ENCODE measurements at places on chromosomes 2 and 18.

DNA sequence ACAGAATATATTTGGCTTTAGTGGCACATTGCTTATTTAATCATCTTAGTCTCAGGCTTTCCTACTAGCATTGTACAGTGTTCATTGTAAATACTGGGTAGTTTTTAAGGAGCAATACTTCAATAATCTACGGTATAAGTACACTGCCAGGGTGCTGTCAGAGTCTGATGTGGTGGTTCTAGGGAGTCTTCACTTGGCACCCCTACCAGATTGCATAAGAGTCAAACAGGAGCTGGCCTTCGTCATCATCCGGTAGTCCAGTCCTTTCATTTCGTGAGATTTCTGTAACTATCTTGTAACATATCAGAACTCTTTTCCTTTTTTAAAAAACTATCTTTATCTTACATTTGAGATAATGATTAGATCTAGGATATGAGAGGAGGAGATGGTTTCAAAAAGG is 91.1 kb downstream of the ZNF532 start:
- no peak for DNase-seq

GRCh38 chr2:9699139-9700108 is 68.6 kb upstream of the YWHAQ start:
- no peak for DNase-seq

GRCh38 chr2:117856415-117857210 is 42.1 kb downstream of the DDX18 start:
- DNase-seq: no peak

DNA sequence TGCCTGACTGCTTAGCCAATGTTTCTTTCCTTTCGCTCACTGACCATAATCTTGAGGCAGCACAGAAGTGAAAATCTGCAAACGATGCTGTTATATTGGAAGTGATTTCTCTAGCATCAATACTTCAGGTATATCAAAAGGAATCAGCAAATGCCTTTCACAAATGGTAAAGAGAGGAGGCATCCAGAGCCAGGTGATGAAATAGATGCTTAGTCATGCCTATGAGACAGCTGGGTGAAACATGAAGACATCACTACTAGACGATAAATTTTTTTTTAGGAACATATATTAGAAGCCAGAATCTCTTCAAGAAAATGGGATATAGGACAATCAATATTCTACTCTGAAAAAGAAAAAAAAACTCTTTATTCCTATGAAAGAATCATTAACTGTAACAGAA is 249.2 kb upstream of the SLC39A10 start:
- no peak for DNase-seq

DNA sequence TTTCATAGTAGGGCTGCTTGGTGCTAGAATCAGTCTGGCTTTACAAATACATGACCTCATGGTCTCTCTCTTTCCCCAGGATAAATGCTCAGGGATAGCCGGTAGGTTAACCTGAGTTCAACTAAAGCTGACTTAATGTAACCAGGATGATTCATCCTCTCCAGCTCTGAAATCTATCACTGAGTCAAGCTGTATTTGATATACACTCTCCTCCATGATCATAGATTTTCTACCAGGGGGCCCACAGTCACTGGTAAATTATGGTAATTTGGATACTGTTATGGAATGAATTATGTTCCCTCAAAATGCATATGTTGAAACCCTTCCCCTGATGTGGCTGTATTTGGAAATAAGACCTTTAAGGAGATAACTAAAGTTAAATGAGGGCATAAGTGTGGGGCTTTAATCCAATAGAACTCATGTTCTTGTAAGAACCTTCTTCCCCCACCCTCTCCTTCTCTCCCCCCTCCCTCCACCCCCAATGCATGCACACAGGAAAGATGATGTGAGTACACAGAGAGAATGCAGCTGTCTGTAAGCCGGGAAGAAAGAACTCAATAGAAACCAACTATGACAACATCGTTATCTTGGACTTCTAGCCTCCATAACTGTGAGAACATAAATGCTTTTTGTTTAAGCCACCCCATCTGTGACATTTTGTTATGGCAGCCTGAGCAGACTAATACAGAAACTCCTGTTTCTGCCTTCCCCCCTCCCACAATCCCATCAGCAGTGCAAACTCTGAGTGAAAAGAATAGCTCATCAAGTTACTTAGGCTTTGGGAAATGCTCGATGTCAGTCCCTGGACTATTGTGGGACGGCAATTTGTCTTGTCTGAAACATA is 134.9 kb upstream of the KYNU start:
- no peak for DNase-seq

GRCh38 chr2:165743442-165743841 is 50.6 kb downstream of the GALNT3 start:
- DNase-seq: no peak

- peak; percentile 49 for DNase-seq
Observed at GRCh38 chr2:149040451-149040850, 2.0 kb downstream of the LYPD6B start.

DNA sequence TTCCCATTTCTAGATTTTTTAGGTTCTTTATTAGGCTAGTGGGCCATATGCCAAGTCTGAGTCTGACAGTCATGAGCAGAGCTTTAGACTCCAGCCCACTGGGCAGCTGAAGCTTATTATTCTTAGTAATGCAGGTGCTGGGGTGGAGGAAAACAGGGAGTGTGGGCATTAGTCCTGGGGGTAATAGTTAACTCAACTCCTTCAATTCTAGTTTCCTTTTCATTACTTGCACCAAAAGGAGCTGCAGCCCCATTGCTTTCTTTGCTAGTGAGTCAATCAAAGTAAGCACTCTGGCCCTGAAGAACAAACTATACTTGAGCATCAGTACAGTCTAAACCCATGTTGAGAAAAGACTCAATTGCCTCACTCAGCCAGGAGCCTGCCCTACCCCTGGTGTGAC is 35.5 kb downstream of the ICOS start:
- no peak for DNase-seq

DNA sequence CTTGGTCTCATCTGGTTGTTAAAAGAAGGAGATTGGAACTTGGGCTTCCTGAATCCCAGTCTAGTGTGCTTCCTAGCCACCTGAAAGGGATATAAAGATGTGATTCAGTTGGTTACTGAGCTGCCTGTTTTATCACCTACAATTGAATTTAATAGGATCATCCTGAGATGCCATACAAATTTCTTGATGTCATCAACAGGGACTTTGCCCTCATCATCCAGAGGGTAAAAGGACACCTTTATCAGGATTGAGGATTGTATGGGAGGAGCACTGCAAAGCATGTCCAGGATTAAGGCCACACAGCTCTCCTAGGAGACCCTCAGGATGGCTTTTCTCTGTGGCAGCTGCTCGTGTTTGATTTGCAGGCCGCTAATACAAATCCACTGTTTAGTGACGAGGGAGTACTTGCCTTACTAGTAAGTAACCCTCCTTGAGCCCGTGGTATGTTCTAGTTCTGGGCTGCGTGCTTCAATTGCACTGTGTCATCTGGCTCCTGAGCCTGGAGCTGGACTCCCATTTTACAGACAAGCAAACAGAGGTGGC is 28.6 kb downstream of the SH3RF3 start:
- DNase-seq: no peak

GRCh38 chr2:235577404-235578330 is 83.8 kb downstream of the AGAP1 start:
- DNase-seq: no peak

DNA sequence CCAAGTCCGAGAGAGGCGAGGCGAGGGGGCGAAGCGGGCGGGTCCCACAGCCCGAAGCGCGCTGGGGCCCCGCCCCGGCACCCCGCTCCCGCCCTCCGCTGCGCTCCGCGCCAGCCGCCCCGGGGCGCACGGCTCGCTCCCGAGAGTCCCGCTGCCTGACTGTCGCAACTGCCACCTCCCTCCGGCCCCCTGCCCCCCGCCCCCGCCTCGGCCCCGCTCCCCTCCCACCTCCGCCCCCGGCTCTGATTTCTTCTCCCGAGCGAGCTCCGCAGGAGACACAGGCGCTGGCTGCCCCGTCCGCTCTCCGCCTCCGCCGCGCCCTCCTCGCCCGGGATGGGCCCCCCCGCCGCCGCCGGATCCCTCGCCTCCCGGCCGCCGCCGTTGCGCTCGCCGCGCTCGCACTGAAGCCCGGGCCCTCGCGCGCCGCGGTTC is at the start of gene WNT6:
WNT6 (plus strand) TSS at position 250 of the 432 bp plus-strand sequence. CDS start 233 bp downstream, outside the sequence.
- no peak for DNase-seq

GRCh38 chr2:88627856-88628570 is 749 bp upstream of the EIF2AK3 start:
- peak; percentile 56 for DNase-seq

DNA sequence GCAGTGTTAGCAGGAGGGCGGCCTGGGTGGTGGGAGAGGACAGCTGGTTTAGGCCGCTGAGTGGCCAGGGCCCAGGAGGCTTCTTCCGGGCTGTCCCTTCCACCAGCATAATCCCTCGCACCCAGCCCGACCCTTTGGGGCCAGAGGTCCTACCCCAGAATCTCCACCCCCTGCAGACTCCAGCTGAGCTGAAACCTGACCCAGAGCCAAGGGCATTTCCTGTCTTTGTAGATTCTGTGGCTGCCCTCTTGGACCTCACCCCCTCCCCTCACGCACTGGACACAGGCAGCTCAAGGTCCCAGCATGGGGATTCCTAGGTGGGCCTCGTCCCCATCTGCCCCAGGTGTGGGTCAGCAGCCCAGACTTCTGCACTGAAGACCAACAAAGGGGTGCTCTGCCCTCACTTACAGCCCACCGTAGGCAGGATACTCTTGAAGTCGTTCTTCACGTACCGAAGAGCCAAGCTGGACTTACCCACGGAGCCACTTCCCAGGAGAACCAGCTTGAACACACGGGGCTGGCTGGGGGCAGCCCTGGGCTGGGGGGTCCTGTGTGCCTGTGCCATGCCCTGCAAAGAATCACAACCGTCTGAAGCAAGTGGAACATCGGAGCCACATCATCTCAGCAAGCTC is 4.8 kb downstream of the RAB17 start:
- no peak for DNase-seq

DNA sequence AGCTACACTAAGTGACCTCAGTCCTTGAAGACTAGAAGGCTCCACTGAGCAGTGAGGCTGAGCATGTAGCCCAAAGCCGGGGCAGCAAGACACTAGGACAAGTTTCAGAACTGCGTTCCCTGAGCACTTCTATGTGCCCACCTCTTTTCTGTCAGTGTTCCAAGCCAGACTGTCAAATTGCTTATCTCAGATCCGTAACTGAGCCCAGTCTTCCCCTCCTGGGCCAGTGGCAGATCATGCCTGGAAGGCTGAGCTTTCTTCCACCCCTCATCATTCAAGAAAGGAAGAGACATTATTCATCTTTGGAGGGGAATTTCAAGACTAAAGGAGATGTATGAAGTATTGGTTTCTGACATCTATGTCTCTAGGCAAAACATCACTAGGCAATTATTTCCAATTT is 49.8 kb downstream of the EML6 start:
- no peak for DNase-seq

DNA sequence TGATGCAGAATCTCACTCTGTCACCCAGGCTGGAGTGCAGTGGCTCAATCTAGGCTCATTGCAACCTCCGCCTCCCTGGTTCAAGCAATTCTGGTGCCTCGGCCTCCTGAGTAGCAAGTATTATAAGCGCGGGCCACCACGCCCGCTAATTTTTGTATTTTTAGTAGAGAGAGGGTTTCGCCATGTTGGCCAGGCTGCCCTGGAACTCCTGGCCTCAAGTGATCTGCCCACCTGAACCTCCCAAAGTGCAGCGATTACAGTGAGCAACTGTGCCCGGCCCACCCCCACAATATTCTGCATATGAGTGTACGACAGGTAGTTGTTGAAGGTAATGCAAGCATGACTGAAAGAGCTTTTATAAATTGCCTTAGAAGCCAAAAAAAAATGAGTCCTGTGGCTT is 1.2 kb downstream of the WDR75 start:
- DNase-seq: peak; percentile 9

DNA sequence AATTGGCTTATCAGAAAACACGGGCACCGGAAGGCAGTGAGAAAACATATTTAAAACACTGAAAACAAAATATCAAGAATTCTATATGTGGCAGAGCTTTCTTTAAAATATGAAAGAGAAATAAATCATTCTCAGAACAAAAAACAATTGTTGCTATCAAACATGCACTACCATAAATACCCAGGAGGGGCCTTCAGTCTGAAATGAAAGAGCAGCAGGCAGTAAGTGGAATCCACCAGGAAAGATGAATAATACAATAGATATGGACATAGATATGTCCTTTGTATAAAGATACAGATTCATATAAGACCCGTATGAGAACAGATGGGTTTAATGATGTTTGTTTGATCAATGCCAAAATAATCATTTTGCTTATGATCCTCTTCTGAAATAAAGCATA is 142.0 kb downstream of the TMEM18 start:
- DNase-seq: no peak

- no peak for DNase-seq
Observed at GRCh38 chr2:171154348-171154747, 6.3 kb downstream of the TLK1 start.

GRCh38 chr2:20080428-20080827 is 29.0 kb upstream of the LAPTM4A start:
- no peak for DNase-seq

DNA sequence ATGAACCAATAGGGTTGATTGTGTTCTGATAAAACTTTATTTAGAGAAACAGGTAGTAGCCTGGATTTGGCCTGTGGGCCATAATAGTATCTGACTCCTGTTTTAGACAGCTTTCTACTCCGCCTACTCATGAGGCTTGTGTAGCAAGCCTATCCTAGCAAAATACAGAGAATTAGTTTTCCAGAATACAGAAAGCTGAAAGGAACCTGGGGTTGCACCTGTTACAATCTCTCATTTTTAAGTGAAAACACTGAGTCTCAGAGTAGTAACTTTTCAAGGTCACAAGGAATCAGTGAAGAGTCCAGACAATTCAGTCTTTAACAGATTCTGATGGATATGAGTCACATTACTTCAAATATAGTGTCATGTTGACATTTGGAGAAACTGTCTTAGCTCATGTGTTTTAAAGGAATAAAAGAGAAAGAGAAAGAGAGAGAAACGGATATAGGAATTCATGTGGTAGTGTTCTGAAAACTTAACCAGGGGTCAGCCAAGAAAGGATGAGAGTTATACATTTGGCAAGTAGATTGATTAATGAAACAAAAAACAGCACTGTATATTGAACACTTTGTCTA is 17.0 kb downstream of the ARHGAP28 start:
- DNase-seq: no peak

DNA sequence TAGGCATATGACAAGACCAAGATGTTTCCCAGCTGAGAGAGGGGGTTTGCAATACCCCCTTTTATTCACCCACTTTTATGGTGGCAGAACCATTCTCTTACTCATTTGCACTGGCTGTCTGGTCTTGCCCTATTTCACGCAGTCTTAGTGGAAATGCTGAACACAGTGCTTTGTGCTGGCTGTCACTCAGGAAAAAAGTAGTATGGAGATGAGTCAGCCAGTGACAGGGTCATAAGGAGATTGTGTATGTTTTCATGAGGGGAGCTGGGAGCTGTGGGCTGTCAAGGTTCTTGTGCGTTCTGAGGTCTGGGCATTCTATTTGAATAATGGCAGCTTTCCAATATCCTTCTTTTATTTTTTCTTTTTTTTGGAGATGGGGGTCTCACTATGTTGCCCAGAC is 10.9 kb upstream of the CNRIP1 start:
- DNase-seq: no peak

DNA sequence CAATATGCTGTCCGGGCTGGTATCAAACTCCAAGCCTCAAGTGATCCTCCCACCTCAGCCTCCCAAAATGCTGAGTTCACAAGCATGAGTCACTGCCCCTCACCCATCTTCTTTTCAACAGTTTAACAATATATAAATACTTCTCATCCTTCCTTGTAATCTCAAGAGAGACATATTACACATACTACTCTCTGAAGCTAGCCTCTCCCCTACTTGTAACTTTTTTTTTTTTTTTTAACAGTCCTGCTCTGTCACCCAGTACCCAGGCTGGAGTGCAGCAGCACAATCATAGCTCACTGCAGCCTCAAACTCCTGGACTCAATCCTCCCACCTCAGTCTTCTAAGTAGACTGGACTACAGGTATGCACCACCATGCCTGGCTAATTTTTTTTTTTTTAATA is 5.7 kb downstream of the GFPT1 start:
- no peak for DNase-seq
